Mucosa of gallbladder (tissue), 1 donor: ENCODE measurements at places on chromosomes 1 and 21. TPM values are rescaled to one million over a fixed set of nuclear protein-coding genes. Genes with fewer than 3 reads are reported as not detected.

- DNase-seq, result no peak
Observed at GRCh38 chr1:84540759-84541158, 33.5 kb downstream of the CTBS start.

DNA sequence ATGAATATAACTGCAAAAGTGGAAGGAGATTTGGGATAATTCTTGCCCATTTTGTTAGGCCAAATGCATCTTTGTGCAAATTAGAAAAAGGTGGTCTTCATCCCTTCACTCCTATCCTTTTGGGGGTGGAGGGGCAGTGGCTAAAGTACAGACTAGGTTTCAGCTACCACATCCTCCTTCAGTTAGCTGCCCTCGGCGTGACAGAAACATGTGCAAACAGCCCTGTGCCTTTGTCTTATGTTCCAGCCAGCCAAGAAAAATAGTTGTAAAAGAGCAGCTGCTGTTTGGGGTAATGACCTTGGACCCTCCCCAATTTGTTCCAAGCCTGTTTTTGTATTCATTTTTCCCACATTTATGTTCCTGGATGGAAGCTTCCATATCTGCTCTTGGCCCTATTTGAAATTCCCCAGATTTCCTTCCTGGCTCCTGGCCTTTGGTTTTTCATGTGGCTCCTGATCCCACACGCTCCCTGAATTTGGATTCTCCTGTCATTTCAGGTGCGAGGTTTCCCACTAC lies 8.3 kb upstream of the LGALS8 start:
- DNase-seq, result no peak

DNA sequence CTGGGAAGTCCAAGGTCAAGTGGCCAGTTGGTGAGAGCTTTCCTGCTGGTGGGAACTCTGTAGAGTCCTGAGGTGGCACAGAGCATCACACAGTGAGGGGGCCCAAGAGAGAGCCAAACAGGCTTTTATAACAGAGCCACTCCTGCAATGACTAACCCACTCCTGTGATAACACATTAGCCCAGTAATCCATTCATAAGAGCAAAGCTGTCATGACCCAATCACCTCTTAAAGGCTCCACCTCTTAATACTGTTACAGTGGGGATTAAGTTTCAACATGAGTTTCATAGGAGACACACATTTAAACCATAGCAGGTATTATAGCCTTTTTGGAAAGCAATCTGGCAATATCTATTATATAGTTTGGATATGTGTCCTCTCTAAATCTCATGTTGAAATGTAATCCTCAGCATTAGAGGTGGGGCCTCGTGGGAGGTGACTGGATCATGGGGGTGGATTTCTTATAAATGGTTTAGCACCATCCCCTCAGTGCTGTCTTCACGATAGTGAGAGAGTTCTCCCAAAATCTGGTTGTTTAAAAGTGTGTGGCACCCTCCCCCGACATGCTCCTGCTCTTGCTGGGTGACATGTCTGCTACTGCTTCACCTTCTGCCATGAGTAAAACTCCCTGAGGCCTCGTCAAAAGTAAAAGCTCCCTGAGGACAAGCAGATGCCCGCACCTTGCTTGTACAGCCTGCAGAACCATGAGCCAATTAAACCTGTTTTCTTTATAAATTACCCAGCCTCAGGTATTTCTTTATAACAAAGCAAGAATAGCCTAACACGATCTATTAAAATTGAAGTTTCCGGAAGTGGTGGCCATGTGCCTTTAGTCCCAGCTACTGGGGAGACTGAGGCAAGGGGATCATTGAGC lies 64.5 kb downstream of the CD58 start:
- no peak for DNase-seq

- no peak for DNase-seq
Observed at GRCh38 chr1:47908258-47908657, 88.9 kb downstream of the TRABD2B start.

GRCh38 chr21:15653710-15654109 lies 76.1 kb upstream of the USP25 start:
- DNase-seq, result no peak

- no peak for DNase-seq
Observed at GRCh38 chr1:226066415-226067078, 4.0 kb downstream of the H3-3A start.

- DNase-seq, result no peak
Observed at GRCh38 chr1:246595146-246595545, 28.9 kb downstream of the CNST start.

DNA sequence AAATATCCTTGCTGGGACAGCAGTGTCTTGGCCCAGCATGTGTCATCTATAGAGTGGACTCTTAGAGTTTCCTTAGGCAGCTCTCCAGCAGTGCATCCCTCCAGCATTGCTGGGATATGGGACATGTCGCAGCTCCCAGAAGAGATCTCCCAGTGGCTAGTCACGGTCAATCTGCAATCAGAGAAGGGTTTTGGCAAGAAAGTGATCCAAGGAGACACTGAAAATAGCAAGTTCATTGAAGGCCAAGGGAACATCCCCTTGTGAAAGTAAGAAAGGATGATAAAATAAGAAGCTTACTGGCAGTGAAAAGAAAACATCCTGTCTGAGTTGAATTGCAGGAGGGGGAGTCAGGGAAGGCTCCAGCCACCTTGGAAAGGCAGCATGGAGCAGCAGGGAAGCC lies 19.3 kb upstream of the NPL start:
- no peak for DNase-seq

DNA sequence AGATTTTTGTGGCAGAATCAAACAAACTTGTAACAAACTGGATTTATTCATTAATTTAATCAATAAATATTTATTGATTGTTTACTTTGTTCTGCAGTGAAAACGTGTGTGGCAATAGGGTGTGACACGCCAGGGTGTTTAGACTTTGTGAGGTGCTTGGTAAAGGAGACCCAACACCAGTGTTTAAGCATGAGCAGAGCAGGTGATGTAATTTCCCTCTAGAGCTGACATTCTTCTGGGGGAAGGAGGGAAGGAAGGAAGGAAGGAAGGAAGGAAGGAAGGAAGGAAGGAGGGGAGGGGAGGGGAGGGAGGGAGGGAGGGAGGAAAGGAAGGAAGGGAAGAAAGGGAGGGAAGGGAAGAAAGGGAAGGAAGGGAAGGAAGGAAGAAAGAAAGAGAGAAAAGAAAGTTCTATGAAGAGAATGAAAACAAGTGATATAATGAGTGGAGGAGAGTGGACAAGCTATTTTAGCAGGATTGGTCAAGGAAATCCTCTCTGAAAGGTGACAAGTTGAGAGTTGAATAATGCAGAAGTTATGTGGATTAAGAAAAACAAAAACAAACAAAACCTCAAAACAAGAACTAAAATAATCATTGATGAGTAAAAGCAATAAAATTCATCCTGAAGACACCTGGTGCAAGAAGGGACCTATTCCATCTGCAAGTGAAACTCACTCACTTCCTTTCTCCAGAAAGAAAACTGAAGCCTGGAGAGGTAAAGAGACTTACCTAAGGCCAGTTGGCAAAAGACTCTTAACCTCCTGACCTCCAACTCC lies 60.8 kb downstream of the TSEN15 start:
- DNase-seq, result no peak

FOXD2 gene
- 0.26 TPM for total RNA-seq

ACOT11 gene
- 38.1 TPM for total RNA-seq

ARID4B gene
- 39.9 TPM for total RNA-seq
